ENCODE measurements at places on chromosomes 12 and 14. TPM values are rescaled to one million over a fixed set of nuclear protein-coding genes. Genes with fewer than 3 reads are reported as not detected.

The TAS2R7 gene
- total RNA-seq, result not detected

DNA sequence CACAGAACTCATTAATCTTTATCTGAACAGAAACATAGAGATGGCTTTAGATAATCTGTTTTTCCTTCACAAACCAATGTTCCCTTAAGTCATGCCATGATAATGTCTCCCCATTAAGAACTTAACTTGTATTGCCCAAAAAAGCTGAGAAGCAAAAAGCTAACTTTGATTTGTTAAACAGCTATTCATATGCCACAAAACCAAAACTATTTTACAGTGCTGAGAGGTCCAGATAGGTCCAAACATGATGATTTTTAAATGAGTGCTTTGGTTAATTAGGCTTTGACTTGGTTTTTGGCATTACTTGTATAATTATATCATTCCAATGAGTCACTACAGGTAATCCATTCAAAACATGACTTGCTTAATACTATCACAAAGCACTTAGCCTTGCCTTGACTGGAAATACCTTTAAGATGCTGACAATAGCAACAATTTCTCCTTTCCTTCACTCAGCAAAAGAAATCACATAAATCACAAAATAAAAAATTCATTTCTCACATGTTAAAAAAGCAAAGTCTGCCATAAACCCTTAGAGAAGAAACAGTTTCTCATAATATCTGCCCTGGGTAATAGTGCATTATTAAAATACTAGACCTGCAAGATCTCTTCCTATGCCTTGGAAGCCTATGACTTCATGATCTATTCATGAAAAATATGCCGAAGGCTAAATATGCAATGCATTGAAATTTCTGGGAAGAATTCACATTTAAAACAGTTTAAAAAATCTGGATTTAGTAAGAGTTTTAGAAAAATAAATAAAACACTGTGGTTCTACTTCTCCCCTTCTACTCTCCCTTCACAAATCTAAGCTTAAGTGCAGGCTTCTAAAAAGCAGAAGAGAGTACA, 52.0 kb upstream of the SAV1 start:
- H3K4me3 ChIP-seq, result no peak overlapping the region
- no peak for DNase-seq
- no peaks in the 10 kb centered on the region for H3K27me3 ChIP-seq
- no peaks in the 10 kb centered on the region for H3K4me1 ChIP-seq

- DNase-seq, result no peak
- no peaks in the 10 kb centered on the region for H3K27me3 ChIP-seq
- no peaks in the 10 kb centered on the region for H3K36me3 ChIP-seq
- H3K27ac ChIP-seq, result no peak overlapping the region
These were observed 26.4 kb downstream of the TESPA1 start for GRCh38 chr12:54958048-54958658.

DNA sequence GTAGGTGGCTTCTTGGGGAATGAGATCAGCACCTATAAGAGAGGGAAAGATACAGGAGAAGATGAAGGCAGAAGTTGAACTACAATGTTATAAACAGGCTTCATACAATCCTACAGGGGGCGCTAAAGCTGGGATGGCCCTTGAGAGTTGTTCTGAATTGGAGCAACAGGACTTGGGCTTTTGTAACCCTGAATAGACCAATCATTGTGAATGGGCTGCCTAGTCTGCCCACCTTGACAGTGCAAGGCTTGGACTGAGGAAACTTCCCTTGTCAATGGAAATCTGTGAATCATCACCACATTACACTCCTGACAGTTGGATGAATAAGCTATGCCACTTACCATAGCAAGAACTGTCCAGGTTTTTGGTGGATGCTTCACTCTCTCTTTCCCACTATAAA, 306.1 kb downstream of the KCNC2 start:
- no peak overlapping the region for H3K4me3 ChIP-seq
- no peak for DNase-seq
- H3K4me1 ChIP-seq, result no peaks in the 10 kb centered on the region
- no peak overlapping the region for H3K27ac ChIP-seq

- H3K27ac ChIP-seq, result no peak overlapping the region
- no peak overlapping the region for H3K4me3 ChIP-seq
- no peaks in the 10 kb centered on the region for H3K36me3 ChIP-seq
- no peaks in the 10 kb centered on the region for H3K27me3 ChIP-seq
These were observed 17.4 kb downstream of the PDE1B start for GRCh38 chr12:54566792-54567191.

Data from ovary (tissue), 10 donors.